ENCODE measurements at places on chromosomes 11 and 22. TPM values are rescaled to one million over a fixed set of nuclear protein-coding genes. Genes with fewer than 3 reads are reported as not detected.

Gene VSTM5
- total RNA-seq = not detected

Gene PCF11
- total RNA-seq = 67.9 TPM

Gene TMPRSS6
- total RNA-seq = not detected

Gene MYBPC3
- not detected for total RNA-seq

Gene NOX4
- 5.1 TPM for total RNA-seq

GRCh38 chr11:77661670-77662069 is 24.1 kb upstream of the CLNS1A start:
- no peak overlapping the region for H3K27ac ChIP-seq
- no peaks in the 10 kb centered on the region for H3K27me3 ChIP-seq
- no peak overlapping the region for H3K4me3 ChIP-seq
- H3K36me3 ChIP-seq = no peaks in the 10 kb centered on the region

- no peak for DNase-seq
- H3K27me3 ChIP-seq = peaks cover 3% of the 10 kb centered on the region
- H3K4me3 ChIP-seq = no peak overlapping the region
- H3K4me1 ChIP-seq = peaks cover 5% of the 10 kb centered on the region
- no peak overlapping the region for H3K27ac ChIP-seq
Measured at GRCh38 chr22:48751539-48752437, 1075.9 kb downstream of the BRD1 start.

- no peak overlapping the region for H3K27ac ChIP-seq
- DNase-seq = no peak
- peak overlapping the region; percentile 98 for H3K4me3 ChIP-seq
- H3K36me3 ChIP-seq = peaks cover 2% of the 10 kb centered on the region
Measured at GRCh38 chr22:45163099-45163450, 650 bp upstream of the NUP50 start.

- no peak for DNase-seq
- H3K27me3 ChIP-seq = no peaks in the 10 kb centered on the region
- no peaks in the 10 kb centered on the region for H3K36me3 ChIP-seq
- no peak overlapping the region for H3K4me3 ChIP-seq
- H3K4me1 ChIP-seq = peaks cover 11% of the 10 kb centered on the region
Measured at GRCh38 chr22:45248832-45249561, 8.3 kb upstream of the KIAA0930 start.

- H3K4me1 ChIP-seq = peaks cover 9% of the 10 kb centered on the region
- no peaks in the 10 kb centered on the region for H3K36me3 ChIP-seq
- no peak for DNase-seq
- H3K27me3 ChIP-seq = peaks cover 15% of the 10 kb centered on the region
Measured at GRCh38 chr11:62908468-62909072, 12.6 kb downstream of the CHRM1 start.

- H3K36me3 ChIP-seq = no peaks in the 10 kb centered on the region
- H3K27ac ChIP-seq = no peak overlapping the region
- H3K27me3 ChIP-seq = no peaks in the 10 kb centered on the region
- no peak for DNase-seq
Measured at GRCh38 chr11:4983841-4984240, 10.8 kb upstream of the OR51L1 start.

GRCh38 chr11:131685206-131685605 is 314.8 kb downstream of the NTM start:
- no peak for DNase-seq
- no peak overlapping the region for H3K27ac ChIP-seq
- no peak overlapping the region for H3K4me3 ChIP-seq
- no peaks in the 10 kb centered on the region for H3K36me3 ChIP-seq
